Fibroblast of gingiva (primary cell): ENCODE measurements at places on chromosomes 1 and 21.

DNA sequence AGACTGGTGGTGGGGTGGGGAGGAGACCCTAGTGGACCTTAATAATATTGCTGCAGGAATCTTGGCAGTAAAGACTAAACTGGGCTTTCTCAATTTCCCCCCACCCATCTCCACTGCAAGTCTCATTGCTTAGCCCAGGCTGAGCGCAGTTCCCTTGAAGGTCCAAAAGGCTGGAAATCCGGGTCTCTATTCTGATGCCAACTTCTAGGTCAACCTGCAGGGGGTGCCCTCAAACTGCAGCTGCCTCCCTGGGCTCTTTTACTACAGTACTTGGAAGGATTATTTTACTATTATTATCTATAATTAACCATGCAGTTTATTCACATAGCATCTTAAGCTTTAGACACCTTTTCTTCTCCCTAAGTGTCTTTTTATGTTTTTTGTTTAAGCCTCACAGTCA lies 85.4 kb upstream of the WARS2 start:
- no peak for DNase-seq

- peak; percentile 44 for DNase-seq
Observed at GRCh38 chr1:223401873-223402789, 8.9 kb downstream of the CCDC185 start.

DNA sequence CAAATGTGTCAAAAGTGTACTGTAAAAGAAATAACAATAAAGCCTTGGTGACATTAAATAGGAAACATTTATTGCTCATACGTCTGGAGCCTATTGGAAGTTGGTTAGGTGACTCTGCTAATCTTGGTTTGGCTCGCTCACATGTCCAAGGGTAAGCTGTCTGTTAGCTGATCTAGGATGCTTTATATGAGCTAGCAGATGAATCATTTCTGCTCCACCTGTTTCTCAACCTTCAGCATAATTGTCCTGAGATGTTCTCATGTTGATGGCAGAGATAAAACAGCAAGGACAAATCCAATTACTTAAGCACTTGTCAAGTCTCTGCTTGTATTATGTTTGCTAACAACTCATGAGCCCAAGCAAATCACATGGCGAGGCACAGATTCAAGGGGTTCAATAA lies 56.0 kb upstream of the CD53 start:
- no peak for DNase-seq

GRCh38 chr1:188240772-188241406 lies 1412.1 kb downstream of the PLA2G4A start:
- DNase-seq = no peak

- peak; percentile 17 for DNase-seq
Observed at GRCh38 chr1:224211206-224211962, 28.3 kb downstream of the DEGS1 start.

DNA sequence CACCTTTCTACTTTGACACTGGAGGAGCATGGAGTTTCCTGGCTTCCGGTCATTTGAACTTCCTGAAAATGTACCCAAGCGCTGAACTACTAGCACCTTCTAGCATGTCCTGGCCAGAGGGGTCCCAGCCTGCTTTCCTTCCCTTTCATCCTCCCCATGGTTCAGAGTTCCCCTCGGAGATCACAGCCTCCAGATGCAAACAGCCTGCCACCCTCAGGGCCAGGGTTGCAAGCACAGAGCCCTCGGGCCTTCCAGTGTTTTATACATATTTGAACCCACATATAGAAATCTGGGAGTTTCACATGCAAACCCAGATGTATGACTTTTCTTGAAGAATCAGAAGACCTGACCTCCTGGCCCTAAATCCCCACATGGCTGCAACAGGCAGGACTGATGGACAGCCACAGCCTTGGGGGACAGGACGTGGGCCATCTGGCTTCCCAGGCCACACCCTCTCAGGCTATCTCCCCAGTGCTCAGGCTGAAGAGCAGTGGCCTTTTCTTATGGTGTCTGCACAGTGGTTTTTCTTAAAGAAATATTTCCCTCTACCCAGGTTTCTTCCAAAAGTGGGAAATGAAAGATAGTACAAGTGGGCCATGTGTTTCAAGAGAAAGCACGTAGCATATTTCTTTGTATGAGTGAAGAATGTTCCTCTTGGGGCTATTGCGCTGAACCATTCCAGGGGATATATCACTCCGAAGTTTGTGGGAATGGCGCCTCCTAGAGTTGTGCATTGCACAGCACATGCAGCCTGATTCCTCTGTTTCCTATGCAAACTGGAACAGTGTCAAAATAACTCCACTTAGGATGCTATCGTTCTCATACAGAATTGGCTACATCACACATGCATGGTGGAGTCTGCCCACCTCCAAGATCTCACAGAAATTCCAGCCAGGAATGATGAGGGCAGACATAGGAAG lies 232.0 kb upstream of the VAMP3 start:
- DNase-seq = no peak

DNA sequence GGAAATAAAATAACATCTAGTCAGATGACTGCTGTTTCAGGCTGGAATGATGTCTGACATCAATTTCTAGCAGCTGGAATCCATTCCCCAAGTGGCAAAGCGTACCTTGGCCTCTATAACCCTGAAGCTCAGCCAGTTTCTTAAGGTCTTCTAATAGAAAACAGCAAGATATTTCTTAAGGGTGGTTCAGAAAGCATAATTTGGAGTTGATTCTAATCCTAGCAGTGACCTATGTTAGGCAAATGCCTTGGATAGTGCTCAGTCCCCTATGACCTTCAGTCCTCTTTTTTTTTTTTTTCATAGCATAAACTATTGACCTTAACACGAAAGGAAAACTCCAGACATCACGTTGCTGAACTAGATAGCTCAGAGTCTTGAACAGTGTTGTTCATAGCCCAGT lies 56.5 kb downstream of the LAMC2 start:
- peak; percentile 87 for DNase-seq

DNA sequence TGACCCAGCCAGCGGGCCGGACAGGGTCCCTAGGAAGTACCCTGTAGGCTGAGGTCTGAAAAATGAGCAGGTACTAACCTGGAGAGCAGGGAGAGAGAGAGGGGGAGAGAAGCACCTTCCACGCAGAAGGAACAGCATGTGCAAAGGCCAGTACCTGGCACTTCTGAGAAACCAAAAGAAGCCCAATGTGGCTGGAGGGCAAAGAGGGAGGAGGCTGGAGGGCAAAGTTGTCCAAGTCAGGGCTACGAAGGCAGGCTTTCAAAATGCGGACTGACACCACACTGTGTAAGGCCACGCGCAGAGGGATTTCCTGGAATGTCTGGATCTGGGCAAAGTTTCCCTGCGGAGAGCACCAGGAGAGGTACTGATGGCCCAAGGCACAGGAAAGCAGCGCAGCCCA lies 64.4 kb downstream of the SSBP3 start:
- DNase-seq = no peak

GRCh38 chr1:53431805-53432565 lies 27.2 kb upstream of the DMRTB1 start:
- no peak for DNase-seq

DNA sequence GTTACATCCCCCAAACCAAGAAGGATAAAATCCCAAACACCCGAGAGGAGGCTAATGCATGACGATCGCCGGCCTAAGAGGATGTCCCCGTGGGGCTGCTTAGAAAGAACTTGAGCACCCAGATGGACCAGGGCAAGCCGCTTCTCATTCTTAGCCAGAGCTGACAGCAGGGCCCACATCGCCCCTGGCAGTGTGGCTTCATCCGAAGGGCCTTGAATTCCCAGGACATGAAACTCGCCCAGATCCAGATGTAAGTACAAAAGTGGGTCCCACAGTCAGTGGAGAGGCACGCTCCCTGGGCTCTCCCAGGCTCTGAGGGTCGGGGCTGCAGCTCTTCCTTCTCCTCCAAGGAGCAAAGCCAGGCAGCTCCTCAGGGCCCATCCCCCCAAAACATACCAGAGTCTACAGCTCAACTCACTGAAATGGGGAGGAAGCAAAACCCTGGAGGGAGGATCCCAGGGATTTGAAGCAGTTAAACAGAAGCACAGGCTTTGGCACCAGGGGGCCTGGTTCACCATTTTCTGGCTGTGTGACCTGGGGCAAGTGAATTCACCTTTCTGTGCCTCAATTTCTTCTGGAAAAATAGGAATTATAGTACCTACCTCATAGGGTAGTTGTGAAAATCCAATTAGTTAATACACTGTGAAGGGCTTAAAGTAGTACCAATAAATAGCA lies 85.6 kb downstream of the MAN1C1 start:
- DNase-seq = no peak

GRCh38 chr1:180187626-180188025 lies 33.0 kb downstream of the QSOX1 start:
- no peak for DNase-seq

- DNase-seq = no peak
Observed at GRCh38 chr1:15104768-15105167, 48.8 kb upstream of the TMEM51 start.

GRCh38 chr1:205493241-205494085 lies 11.0 kb upstream of the CDK18 start:
- DNase-seq = peak; percentile 22

- DNase-seq = no peak
Observed at GRCh38 chr1:2088458-2088857, 38.2 kb downstream of the PRKCZ start.

GRCh38 chr1:3319874-3320245 lies 134.6 kb upstream of the ARHGEF16 start:
- DNase-seq = peak; percentile 53

DNA sequence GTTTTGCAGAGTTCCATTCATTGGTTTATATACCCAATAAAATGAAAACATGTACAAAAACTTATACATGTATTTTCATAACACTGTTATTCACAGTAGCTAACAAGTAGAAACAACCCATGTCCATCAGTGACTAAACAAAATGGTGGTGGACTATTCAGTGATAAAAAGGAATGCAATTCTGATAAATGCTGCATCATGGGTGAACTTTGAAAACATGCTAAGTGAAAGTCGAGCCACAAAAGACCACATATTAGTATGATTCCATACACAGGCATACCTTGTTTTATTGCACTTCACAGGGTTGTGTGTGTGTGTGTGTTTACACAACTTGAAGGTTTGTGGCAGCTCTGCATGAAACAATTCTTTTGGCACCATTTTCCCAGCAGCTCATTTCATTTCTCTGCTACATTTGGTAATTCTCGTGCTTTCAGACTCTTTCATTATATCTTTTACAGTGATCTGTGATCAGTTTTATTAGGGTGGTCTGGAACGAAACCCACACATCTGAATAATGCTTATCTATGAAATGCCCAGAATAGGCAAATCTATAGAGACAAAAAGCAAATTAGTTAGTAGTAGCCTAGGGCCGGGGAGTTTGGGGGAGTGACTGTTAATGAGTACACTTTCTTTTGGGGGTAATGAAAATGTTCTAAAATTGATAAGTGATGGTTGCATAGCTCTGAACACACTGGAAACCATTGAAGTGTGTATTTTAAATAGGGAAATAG lies 27.2 kb downstream of the RNF11 start:
- DNase-seq = no peak

GRCh38 chr21:42863504-42863870 lies 15.9 kb downstream of the WDR4 start:
- DNase-seq = no peak

DNA sequence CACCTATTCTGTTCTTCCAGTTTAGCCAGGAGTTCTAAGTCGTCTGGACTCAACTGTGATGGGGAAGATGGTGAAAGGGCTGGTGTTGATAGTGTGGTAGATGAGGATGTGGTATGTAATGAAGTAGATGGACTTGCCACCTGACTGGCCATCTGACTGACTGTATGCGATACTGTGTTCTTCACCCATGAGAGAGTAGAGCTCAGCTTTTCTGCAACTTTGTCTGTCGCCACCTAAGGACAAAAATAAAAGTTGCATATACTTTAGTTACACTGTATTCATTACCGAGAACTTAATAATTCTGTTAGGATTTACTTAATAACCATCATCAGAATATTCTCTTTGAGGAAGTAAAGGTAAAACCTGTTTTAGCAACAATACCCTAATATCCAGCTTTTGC lies 48.5 kb downstream of the EVI5 start:
- no peak for DNase-seq

DNA sequence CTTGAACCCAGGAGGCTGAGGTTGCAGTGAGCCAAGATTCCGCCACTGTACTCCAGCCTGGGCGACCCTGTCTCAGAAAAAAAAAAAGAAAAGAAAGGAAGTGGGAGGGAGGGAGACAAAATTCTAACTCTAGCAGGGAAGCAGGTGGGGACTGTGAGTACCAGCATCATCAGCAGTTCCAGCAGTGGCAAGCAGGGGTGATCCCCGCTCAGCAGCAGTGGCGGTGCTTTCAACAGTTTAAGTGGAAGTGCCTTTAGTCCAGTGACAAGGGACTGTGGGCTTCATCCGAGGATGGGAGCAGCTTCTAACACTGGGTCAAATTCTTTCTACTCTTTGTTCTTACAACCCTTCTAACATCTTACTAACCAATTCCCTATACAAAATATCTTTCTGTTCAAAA lies 858.1 kb upstream of the ADAMTS5 start:
- DNase-seq = no peak

DNA sequence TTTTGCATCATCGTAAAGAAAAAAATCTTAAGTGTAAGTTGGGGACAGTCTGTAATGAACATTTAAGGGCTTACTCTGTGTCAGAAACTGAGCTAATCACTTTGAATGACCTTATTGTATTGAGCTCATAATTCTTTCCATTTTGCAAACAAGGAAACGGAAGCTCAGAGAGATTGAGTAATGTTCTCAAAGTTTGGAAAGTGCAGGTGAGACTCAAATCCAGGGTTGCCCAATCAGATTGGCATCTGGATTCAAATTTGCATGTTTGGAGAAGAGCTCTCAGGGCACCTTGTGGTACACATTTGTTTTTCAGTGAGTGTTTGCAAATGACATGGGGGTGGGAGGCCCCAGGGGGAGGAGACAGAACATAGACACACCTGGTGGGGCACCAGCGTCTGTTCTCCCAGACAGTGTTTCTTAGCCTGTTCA lies 8.0 kb downstream of the ALPL start:
- DNase-seq = no peak

DNA sequence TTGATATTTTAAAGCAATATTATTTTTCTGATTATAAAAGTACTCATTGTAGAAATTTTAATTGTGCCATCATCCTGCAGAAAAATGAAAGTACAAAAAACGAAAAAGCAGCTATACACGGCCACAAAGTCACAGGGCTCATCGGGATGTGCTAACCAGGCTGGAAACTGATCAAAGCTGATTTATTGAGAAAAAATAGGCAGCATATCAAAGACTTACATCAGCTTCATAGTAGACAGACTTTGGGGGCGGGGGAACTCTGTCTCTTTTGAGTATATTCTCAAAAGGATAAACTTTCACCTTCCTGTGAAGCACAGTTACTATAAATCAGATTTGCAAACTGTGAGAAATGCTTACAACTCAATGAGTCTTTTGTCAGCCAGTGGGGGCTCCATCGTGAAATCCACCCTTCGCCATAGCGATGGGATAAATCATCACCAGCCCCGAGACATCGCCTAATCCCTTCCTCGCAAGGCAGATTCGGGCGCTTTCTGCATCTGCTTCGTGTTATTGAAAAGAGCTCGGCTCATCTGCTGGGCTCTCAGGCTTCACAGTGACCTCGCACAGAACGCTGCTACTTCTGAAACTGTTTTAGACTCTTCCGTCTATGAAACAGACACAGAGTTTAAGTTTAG lies 69.2 kb upstream of the ERG start:
- peak; percentile 2 for DNase-seq

GRCh38 chr21:46393941-46394594 lies 64.6 kb upstream of the DIP2A start:
- no peak for DNase-seq

GRCh38 chr1:68633141-68633919 lies 136.4 kb upstream of the DEPDC1 start:
- no peak for DNase-seq

- no peak for DNase-seq
Observed at GRCh38 chr1:2575801-2576663, 10.5 kb upstream of the PRXL2B start.

- DNase-seq = no peak
Observed at GRCh38 chr1:225428881-225429455, 1.1 kb upstream of the LBR start.

GRCh38 chr1:86703696-86704457 lies 499 bp upstream of the SH3GLB1 start:
- peak; percentile 11 for DNase-seq
